ENCODE measurements at places on chromosomes 7 and 10. TPM values are rescaled to one million over a fixed set of nuclear protein-coding genes. Genes with fewer than 3 reads are reported as not detected.

DNA sequence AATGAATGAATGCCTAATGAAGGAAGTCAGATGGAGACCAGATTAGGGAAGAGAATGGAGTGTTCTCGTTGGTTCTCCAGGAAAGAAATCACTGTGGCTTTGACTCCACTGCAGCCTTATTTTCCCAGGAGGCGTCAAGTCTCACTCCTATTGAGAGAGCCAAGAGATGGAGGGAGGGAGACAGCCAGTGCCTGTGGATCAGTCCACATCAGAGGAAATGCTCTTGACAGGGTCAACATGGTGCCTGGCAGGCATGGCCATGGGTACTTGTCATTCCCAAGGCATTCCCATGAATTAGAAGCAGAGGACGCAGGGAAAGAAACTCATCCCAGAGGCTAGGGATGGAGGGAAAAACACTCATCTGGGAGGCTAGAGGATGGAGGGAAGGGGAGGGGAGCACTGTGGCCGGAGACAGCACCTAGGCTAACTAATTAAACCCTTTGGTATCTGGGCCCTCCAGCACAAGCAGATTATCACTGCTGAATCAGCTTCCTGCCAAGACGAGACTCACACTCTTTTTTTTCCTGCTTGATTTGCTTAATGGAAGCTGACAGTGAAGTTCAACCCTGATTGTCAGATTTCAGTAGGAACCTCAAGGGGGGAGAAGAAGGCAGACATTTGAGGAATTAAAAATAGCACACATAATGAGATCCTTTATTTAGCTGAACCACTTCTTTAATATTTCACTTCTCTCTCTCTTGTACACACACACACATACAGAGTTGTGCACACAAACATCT, 1233.2 kb upstream of the AUTS2 start:
- H3K27me3 ChIP-seq: no peaks in the 10 kb centered on the region
- no peaks in the 10 kb centered on the region for H3K36me3 ChIP-seq
- DNase-seq: no peak
- no peaks in the 10 kb centered on the region for H3K4me1 ChIP-seq
- H3K4me3 ChIP-seq: no peak overlapping the region
- no peak overlapping the region for H3K27ac ChIP-seq

- H3K4me3 ChIP-seq: no peak overlapping the region
- peaks cover 44% of the 10 kb centered on the region for H3K4me1 ChIP-seq
- no peaks in the 10 kb centered on the region for H3K27me3 ChIP-seq
- no peaks in the 10 kb centered on the region for H3K36me3 ChIP-seq
Observed at GRCh38 chr10:13712837-13713581, 126.2 kb downstream of the PRPF18 start.

GRCh38 chr7:111388912-111389311, 173.4 kb downstream of the IMMP2L start:
- H3K4me1 ChIP-seq: no peaks in the 10 kb centered on the region
- H3K27ac ChIP-seq: no peak overlapping the region
- H3K4me3 ChIP-seq: no peak overlapping the region
- no peak for DNase-seq
- H3K27me3 ChIP-seq: no peaks in the 10 kb centered on the region

DNA sequence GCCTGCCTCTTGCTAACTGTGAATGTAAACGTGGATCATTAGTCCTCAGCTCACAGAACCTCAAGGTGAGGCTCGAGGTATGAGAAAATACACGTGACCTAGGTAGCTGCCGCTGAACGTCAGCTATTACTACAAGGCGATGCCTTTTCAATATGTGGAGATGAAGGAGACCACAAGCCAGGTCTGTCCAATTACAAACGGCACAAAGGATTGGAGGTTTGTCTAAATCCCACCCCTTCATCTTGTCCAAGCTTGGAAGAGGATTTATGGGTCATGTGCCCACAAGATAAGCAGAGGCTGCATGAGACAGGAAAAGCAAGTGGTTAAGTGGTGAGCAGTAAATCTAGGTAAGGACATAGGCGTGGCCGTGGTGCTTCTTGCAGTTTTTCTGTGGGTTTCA, 3.4 kb downstream of the H2BK1 start:
- H3K36me3 ChIP-seq: peaks cover 27% of the 10 kb centered on the region
- no peak for DNase-seq
- H3K27me3 ChIP-seq: no peaks in the 10 kb centered on the region

The TRPV6 gene
- total RNA-seq: under 0.01 TPM

GRCh38 chr7:16114071-16114470, 307.3 kb downstream of the CRPPA start:
- no peaks in the 10 kb centered on the region for H3K4me1 ChIP-seq
- H3K27me3 ChIP-seq: no peaks in the 10 kb centered on the region
- DNase-seq: no peak

DNA sequence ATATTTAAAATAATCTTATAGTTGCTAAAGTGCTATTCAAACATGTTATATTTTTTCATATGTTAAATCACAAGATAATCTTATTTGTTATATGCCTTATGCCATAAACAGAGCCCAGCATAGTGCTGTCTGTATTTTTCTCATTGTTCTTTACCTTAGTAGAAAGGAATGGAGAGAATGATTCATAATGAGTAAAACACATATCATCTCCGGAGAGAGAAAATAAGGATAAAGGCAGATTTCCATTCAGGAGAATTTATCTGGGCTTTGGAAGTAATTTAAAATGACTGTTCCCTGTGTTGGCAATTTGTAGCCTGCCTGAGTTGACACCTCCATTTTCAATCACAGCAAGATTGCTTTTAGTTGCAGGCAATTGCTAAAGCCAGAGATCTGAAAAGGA, 30.2 kb downstream of the CHN2 start:
- no peaks in the 10 kb centered on the region for H3K36me3 ChIP-seq
- H3K27me3 ChIP-seq: no peaks in the 10 kb centered on the region
- no peak for DNase-seq

DNA sequence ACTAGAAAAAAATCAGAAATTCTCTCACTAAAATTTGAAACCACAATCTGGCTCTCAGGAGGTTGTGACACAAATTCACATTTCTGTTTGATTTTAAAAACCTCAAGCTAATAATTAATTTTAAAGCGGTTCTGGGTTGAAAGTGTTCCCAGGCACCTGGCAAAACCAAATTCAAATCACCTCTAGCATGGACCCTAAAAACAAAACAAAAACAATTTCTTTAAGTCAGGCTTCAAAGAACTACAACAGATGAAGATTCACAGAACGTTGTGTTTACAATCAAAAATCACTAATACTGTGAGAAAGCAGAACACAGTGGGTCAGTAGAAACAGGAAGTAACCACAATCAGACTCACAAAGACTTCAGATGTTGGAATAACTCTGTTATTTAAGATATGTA, 7.2 kb upstream of the RELN start:
- H3K4me1 ChIP-seq: peaks cover 3% of the 10 kb centered on the region
- H3K27ac ChIP-seq: no peak overlapping the region
- H3K36me3 ChIP-seq: no peaks in the 10 kb centered on the region
- no peak overlapping the region for H3K4me3 ChIP-seq

The ANAPC16 gene
- 69.3 TPM for total RNA-seq

DNA sequence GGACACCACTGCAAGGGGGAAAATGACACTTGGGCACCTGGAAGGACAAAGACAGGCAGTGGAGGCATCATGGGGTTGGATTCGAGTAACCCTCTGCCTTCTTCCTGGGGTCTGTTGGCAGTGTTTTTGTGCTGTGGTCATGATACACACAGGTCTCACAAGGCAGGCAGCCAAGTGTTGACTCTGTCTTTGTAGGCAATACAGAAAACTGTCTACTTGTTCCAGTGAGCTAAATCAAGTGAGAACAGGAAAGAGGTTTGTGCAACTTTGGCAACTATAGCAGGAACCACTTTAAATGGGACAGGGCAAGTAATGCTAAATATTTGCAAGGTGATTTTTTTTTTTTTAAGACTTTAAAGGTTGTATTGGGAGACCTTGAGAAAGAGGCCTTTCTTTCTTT, 578.6 kb upstream of the GALNT17 start:
- no peaks in the 10 kb centered on the region for H3K36me3 ChIP-seq
- H3K4me1 ChIP-seq: no peaks in the 10 kb centered on the region

DNA sequence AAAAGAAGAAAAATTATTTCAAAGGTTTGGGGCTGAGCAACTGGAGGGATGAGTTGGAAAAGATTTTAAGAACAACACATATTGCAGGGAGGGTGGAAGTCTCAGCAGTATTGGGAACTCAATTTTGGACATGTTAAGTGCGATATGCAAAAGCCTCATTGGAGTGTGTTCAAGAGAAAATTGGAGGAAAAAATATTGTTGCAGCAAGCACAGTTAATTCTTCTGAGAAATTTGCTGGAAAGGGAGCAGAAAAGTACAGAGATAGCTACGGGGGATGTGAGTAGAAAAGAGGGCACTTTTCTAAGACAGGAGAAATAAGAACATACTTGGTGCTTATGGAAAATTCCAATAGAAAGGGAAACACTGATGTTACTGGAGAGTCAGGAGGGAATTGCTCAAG, 59.8 kb upstream of the MAGI2 start:
- H3K4me3 ChIP-seq: no peak overlapping the region
- no peaks in the 10 kb centered on the region for H3K27me3 ChIP-seq
- no peak overlapping the region for H3K27ac ChIP-seq
- DNase-seq: no peak

DNA sequence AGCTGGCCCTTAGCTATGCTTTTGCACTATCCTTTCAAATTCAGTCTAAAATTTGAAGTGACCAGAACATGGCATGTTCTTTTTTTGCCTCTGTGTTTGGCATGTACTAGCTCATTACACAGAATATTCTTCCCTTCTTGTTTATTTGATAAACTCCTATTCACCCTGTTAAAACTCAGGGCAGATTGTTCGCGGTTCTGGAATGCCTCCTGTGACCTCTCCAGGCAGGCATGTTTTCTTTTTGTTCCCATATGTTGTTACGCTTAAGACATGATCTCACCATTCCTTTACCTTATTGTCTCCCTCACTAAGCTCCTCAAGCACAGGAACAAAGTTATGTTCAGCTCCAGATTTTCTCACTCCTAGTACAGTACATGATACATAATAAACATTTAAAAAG, 181.7 kb downstream of the CCSER2 start:
- H3K4me3 ChIP-seq: no peak overlapping the region
- H3K27ac ChIP-seq: no peak overlapping the region
- H3K4me1 ChIP-seq: no peaks in the 10 kb centered on the region
- H3K27me3 ChIP-seq: no peaks in the 10 kb centered on the region

DNA sequence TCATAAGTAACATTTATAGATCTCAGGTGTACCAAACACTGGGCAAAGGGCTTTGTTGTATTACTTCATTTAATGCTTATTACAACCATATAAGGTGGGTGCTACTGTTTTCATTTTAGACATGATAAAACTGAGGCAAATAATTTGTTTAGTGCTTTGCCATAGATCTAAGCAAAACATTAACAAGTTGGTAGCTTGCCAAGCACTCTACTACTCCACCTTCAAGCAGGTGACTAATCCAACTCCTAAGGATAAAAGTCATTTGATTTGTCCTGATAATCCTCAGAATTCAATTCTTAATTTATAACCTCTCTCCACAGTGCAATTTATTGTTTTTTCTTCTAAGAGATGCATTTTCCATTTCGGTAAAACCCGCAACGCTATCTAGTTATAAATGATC, 646.4 kb downstream of the GRM8 start:
- H3K4me3 ChIP-seq: no peak overlapping the region
- H3K27ac ChIP-seq: no peak overlapping the region
- no peaks in the 10 kb centered on the region for H3K36me3 ChIP-seq
- H3K27me3 ChIP-seq: no peaks in the 10 kb centered on the region
- no peaks in the 10 kb centered on the region for H3K4me1 ChIP-seq

DNA sequence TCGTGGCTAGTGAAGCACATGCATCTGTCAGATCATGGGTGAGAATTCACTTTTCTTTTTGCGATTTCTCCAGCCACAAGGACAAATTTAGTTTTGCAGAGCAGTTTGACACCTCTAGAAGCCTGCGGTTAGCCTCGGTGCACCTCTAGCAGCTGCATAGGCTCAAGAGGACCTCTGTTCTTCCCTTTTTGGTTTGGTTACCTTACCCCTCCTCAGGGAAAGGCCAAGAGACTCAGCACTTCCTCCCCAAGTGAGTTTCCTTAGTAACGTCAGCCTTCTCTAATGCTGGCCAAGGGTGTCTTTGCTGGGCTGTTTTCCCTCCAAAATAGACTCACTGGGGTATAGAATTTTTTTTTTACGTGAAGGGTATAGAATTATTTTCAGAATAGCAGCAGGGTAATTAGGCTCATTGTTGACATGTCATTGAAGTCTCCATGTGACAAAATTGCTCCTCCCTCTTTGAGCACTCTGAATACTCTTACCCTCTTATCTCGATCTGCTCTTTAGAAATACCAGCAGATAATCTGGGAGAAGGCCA, 97.8 kb downstream of the AUTS2 start:
- DNase-seq: no peak
- H3K4me1 ChIP-seq: peaks cover 3% of the 10 kb centered on the region
- H3K27me3 ChIP-seq: no peaks in the 10 kb centered on the region
- H3K4me3 ChIP-seq: no peak overlapping the region
- no peak overlapping the region for H3K27ac ChIP-seq
- H3K36me3 ChIP-seq: no peaks in the 10 kb centered on the region

The LDB3 gene
- 18.6 TPM for total RNA-seq

DNA sequence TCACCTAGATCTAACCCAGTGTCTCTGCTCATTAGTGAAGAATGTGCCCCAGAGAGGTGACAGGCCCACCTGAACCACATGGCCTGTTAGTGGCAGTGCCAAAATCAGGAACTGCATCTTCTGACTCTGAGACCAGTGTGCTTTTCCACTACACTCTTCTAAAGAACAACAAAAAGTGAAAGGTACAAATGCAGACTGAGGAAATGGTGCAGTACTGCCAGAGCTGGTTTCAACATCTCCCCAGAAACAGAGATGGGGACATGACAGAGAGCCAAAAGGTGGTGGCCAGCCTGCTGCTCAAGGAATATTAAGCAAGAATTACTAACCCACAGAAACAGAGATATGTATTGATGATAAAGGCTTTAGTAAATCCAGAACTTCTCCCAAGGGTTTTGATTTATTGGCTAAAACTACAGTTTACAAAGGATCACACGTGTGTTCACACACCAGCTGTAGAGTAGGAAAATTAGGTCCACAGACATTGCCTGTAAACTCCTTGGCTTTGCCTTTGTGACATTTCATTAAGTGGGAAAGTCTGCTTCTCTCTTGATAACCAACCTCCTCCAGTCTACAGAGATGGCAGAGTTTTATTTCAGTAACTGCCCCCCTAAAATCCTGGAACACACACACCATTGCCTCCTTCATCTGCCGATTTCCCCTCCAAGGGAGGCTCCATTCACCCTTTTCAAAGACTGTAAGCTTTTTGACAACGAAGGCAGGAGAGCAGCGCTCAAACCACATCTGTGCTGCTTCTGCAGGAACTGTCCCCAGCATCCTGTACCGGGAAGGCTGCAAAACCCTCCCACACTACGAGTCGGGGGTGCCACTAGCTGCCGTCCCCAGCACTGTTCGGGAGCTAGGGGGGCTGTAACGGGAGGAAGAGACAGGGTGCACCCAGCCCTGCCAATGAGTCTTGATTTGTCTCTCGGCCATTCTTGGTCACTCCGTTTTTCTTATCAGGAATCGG, 29.8 kb downstream of the GSDME start:
- H3K27me3 ChIP-seq: no peaks in the 10 kb centered on the region
- DNase-seq: no peak
- H3K4me3 ChIP-seq: no peak overlapping the region
- H3K36me3 ChIP-seq: no peaks in the 10 kb centered on the region

The MYPN gene
- not detected for total RNA-seq

Data from tibial nerve (tissue), 4 donors.